Heart left ventricle (tissue), 16 donors: ENCODE measurements at places on chromosomes 6 and 20. TPM values are rescaled to one million over a fixed set of nuclear protein-coding genes. Genes with fewer than 3 reads are reported as not detected.

NOX3 gene
- not detected for polyA plus RNA-seq

SIRPB2 gene
- polyA plus RNA-seq, result 1.5 TPM

BTNL2 gene
- not detected for polyA plus RNA-seq

PPP1R14C gene
- polyA plus RNA-seq, result 41.1 TPM

ADGRF4 gene
- polyA plus RNA-seq, result 0.07 TPM

TSPO2 gene
- not detected for polyA plus RNA-seq

GGTLC1 gene
- not detected for polyA plus RNA-seq

DNA sequence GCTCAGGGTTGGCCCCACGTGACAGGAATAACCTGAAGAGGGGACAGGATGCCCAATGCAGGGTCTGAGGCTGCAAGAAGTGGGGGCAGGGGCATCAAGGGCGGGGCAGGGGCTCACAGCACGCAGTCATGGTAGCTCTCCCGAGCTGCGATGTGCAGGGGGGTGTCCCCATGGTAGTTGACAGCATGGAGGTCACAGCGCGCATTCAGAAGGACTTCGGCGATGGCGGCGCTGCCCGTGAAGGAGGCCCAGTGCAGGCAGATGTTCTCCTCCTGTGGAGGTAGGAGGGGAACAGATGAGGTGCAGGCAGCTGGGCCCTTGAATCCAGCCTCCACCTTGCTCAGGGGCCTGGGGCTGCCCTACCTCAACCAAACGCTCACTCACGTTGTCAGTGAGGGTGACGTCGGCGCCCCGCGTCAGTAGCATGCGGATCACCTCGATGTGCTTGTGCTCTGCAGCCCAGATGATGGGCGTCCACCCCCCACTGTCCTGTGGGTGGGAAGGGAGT, 5.8 kb upstream of the SLC44A4 start:
- H3K27ac ChIP-seq, result no peak overlapping the region
- H3K27me3 ChIP-seq, result no peaks in the 10 kb centered on the region
- H3K36me3 ChIP-seq, result peaks cover 99% of the 10 kb centered on the region
- H3K4me1 ChIP-seq, result no peaks in the 10 kb centered on the region
- no peak overlapping the region for H3K4me3 ChIP-seq

- no peak overlapping the region for H3K27ac ChIP-seq
- peaks cover 42% of the 10 kb centered on the region for H3K27me3 ChIP-seq
Observed at GRCh38 chr20:59253779-59254319, 46.6 kb upstream of the EDN3 start.

DNA sequence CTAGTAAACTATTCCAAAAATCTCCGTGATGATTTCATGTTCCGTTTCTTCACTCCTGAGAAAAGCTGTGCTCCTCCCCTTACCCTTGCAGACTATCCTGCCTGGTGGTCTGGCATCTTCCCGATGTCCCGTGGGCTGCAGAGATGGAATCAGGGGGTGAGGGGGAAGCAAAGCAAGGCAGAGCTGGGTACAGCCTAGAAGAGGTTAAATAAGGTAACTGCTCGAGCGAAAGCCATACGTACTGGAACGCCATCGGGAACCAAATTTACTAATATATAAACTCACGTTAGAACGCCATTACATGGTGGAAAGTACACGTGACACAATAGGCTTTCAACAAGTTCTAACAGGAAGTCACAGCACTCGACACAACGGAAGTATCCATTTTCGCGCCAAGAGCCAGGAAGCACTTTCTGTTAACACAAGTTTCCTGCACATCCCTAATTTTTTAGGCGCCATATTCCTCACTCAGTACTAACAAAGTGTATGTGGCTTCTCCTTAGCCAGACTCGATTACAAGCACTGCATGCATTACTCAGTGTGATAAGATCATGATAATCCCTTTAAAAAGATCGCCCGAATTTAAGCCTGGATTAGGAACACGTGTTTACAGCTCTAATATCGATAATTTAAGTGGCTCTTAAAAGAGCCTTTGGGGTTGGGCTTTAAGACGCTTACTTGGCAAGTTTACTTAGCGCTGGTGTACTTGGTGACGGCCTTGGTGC, 101.6 kb upstream of the PRSS16 start:
- no peaks in the 10 kb centered on the region for H3K27me3 ChIP-seq
- no peaks in the 10 kb centered on the region for H3K36me3 ChIP-seq
- DNase-seq, result peak; percentile 79
- H3K27ac ChIP-seq, result peak overlapping the region; percentile 90
- H3K4me1 ChIP-seq, result peaks cover 20% of the 10 kb centered on the region
- peak overlapping the region; percentile 66 for H3K4me3 ChIP-seq

GRCh38 chr6:88574031-88574430, 389.4 kb downstream of the RNGTT start:
- H3K36me3 ChIP-seq, result no peaks in the 10 kb centered on the region
- H3K27ac ChIP-seq, result no peak overlapping the region
- no peaks in the 10 kb centered on the region for H3K4me1 ChIP-seq
- DNase-seq, result no peak

DNA sequence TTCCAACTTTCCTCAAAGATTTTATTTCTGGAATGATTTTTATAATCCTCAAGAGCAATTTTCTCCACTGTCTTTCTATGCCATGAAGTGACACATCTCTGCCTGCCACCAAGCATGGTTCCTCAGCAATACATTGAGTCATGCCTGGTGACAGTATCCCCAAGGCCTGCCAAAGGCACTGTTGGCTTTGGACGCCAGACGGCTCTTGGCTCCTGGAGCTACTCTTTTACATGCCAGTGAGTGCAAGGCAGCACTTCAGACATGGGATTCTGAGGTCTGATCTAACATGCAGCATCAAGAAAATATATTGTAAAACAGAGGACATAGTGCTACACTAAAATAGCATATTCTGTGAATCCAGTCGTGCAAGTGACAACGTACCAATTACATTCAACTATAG, 20.1 kb upstream of the PLEKHG1 start:
- no peaks in the 10 kb centered on the region for H3K36me3 ChIP-seq
- H3K27ac ChIP-seq, result no peak overlapping the region
- no peak overlapping the region for H3K4me3 ChIP-seq
- DNase-seq, result no peak
- no peaks in the 10 kb centered on the region for H3K4me1 ChIP-seq

- no peak overlapping the region for H3K27ac ChIP-seq
- H3K27me3 ChIP-seq, result no peaks in the 10 kb centered on the region
- H3K4me3 ChIP-seq, result no peak overlapping the region
- no peak for DNase-seq
- no peaks in the 10 kb centered on the region for H3K36me3 ChIP-seq
Observed at GRCh38 chr20:36728986-36729385, 16.9 kb downstream of the NDRG3 start.

GRCh38 chr6:96520171-96521115, 1.2 kb upstream of the UFL1 start:
- H3K4me1 ChIP-seq, result peaks cover 27% of the 10 kb centered on the region
- no peak overlapping the region for H3K27ac ChIP-seq

- H3K27me3 ChIP-seq, result no peaks in the 10 kb centered on the region
- peaks cover 28% of the 10 kb centered on the region for H3K4me1 ChIP-seq
- H3K4me3 ChIP-seq, result peak overlapping the region; percentile 53
- peak overlapping the region; percentile 54 for H3K27ac ChIP-seq
Observed at GRCh38 chr20:25538838-25539665, 46.3 kb downstream of the NINL start.

- DNase-seq, result no peak
- peaks cover 58% of the 10 kb centered on the region for H3K4me1 ChIP-seq
- no peaks in the 10 kb centered on the region for H3K27me3 ChIP-seq
- H3K36me3 ChIP-seq, result no peaks in the 10 kb centered on the region
- H3K27ac ChIP-seq, result peak overlapping the region; percentile 81
Observed at GRCh38 chr6:35371494-35372262, 29.3 kb downstream of the PPARD start.

- no peaks in the 10 kb centered on the region for H3K27me3 ChIP-seq
- no peak for DNase-seq
- no peak overlapping the region for H3K4me3 ChIP-seq
- no peaks in the 10 kb centered on the region for H3K36me3 ChIP-seq
- H3K4me1 ChIP-seq, result peaks cover 26% of the 10 kb centered on the region
Observed at GRCh38 chr6:128425856-128426255, 94.5 kb downstream of the PTPRK start.

GRCh38 chr6:163923658-163924411, 509.3 kb downstream of the QKI start:
- no peak overlapping the region for H3K27ac ChIP-seq
- H3K27me3 ChIP-seq, result no peaks in the 10 kb centered on the region
- H3K4me1 ChIP-seq, result no peaks in the 10 kb centered on the region
- no peaks in the 10 kb centered on the region for H3K36me3 ChIP-seq

DNA sequence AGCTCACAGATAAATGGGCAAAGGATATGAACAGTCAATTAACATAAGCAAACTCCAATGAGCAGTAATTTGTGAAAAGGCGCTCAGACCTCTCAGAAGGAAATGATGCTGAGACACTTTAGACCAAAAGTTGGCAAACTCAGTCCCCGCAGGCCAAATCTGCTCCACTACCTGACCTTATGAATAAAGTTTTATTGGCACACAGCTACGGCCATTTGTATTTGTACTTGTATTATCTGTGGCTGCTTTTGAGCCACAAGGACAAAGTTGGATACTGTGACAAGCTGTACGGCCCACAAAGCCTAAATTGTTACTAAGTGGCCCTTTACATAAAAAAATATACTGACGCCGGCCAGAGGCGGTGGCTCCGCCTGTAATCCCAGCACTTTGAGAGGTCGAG, 167.0 kb downstream of the PREX1 start:
- H3K27me3 ChIP-seq, result no peaks in the 10 kb centered on the region
- H3K36me3 ChIP-seq, result no peaks in the 10 kb centered on the region
- H3K4me1 ChIP-seq, result no peaks in the 10 kb centered on the region
- no peak overlapping the region for H3K27ac ChIP-seq
- H3K4me3 ChIP-seq, result no peak overlapping the region

- no peak overlapping the region for H3K4me3 ChIP-seq
- H3K27ac ChIP-seq, result no peak overlapping the region
- H3K27me3 ChIP-seq, result no peaks in the 10 kb centered on the region
Observed at GRCh38 chr6:128259029-128259724, 261.2 kb downstream of the PTPRK start.

DNA sequence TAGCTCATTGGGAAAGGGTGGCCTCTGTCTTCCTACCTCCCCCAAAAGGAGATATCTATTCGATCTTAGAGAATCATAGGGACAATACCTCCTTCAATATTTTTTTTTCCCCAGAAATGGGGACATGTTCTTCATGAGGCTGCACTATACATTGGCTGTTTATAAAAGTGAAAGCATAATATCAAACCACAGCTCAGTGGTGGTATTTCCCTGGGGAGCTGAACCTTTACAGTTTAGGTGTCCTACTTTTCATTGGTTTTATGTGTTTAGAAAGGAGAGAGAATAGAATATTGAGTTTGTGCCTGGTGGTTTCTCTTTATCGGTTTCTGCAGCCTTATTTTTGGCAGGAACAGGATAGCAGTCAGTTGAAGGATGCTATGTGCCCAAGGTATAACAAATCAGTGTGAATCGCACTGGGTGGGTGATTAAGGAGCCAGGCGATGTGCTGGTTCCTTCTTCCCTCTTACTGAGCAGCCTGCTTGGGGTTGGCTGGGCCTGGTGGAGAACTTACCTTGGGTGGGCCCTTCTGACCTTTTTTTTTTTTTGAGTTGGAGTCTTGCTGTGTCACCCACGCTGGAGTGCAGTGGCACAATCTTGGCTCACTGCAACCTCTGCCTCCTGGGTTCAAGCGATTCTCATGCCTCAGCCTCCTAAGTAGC, 25.2 kb downstream of the UST start:
- H3K4me3 ChIP-seq, result no peak overlapping the region
- H3K27ac ChIP-seq, result no peak overlapping the region
- no peaks in the 10 kb centered on the region for H3K27me3 ChIP-seq
- DNase-seq, result no peak
- H3K36me3 ChIP-seq, result no peaks in the 10 kb centered on the region
- no peaks in the 10 kb centered on the region for H3K4me1 ChIP-seq

GRCh38 chr20:57272883-57273535, 6.6 kb upstream of the BMP7 start:
- H3K4me3 ChIP-seq, result no peak overlapping the region
- no peak for DNase-seq
- no peaks in the 10 kb centered on the region for H3K4me1 ChIP-seq

- no peak for DNase-seq
- H3K4me1 ChIP-seq, result no peaks in the 10 kb centered on the region
- no peak overlapping the region for H3K4me3 ChIP-seq
- no peaks in the 10 kb centered on the region for H3K36me3 ChIP-seq
- H3K27ac ChIP-seq, result no peak overlapping the region
Observed at GRCh38 chr6:27293436-27294098, 18.5 kb downstream of the POM121L2 start.

DNA sequence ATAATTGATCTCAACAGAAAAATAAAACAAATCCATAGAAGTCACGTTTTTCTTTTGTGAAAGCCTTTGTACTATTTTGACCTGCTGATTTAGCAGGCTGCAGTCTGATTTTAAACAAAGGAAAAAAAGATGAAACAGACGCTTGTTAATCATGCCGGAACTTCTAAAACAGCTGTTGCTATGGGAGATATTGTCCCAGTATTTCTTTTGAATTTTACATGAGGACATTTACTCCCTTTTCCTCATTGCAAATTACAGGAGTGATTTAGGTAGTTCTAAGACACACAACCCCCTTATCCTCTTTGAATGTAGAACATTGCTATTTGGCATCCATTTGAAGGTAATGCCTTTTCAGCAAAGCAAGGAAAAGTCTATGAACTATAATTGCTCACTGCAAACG, 416.1 kb downstream of the BCKDHB start:
- H3K36me3 ChIP-seq, result no peaks in the 10 kb centered on the region
- H3K4me3 ChIP-seq, result no peak overlapping the region
- peaks cover 21% of the 10 kb centered on the region for H3K4me1 ChIP-seq
- H3K27me3 ChIP-seq, result no peaks in the 10 kb centered on the region

GRCh38 chr20:40954521-40955165, 74.0 kb upstream of the TOP1 start:
- H3K4me1 ChIP-seq, result no peaks in the 10 kb centered on the region
- H3K4me3 ChIP-seq, result no peak overlapping the region
- H3K27me3 ChIP-seq, result peaks cover 10% of the 10 kb centered on the region
- DNase-seq, result no peak
- H3K27ac ChIP-seq, result no peak overlapping the region

DNA sequence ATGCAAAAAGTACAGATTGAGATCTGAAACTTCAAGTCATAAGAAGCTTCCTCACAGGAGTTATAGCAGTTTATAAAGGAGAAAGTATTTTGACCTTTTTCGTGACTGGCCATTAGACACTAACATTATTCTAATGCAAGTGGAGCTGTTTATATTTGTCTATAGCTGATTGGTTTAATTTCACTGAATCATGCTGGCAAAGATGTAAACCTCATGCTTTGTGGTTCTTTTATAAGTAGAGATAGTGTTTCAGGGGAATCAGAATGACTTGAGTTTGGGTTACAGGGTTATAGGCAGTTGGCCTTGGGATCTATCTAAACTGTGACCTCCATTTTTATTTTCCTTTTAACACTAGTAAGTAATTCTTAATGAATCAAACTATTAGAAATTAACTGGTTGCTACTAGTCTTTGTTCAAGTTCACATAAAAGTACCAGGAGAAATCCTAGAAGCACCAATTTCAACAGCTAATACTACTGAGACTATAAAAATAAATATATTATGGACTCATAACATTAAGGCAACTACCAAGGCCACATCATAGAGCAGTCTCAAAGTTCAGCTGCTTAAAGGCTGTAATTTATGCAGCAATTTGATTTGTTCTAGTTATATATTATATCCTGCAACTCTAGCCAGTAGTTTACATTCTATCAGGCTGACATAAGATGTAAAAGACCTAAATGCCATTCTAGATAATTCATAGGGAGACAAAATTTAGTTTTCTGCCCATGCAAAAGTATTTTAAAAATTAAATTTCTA, 94.0 kb downstream of the RNGTT start:
- H3K4me1 ChIP-seq, result no peaks in the 10 kb centered on the region
- H3K27me3 ChIP-seq, result no peaks in the 10 kb centered on the region
- no peak overlapping the region for H3K4me3 ChIP-seq
- H3K27ac ChIP-seq, result no peak overlapping the region
- DNase-seq, result no peak

GRCh38 chr6:53999088-53999755, 112.0 kb upstream of the MLIP start:
- DNase-seq, result no peak
- no peak overlapping the region for H3K27ac ChIP-seq
- H3K27me3 ChIP-seq, result no peaks in the 10 kb centered on the region
- H3K4me3 ChIP-seq, result no peak overlapping the region
- H3K36me3 ChIP-seq, result no peaks in the 10 kb centered on the region
